ENCODE measurements at places on chromosomes 1 and 21. TPM values are rescaled to one million over a fixed set of nuclear protein-coding genes. Genes with fewer than 3 reads are reported as not detected.

CREG1 gene
- 171 TPM for total RNA-seq

ZC3H12A gene
- total RNA-seq, result 22.9 TPM

CSMD2 gene
- 0.67 TPM for total RNA-seq

PALMD gene
- 21.5 TPM for total RNA-seq

LMOD1 gene
- 38.3 TPM for total RNA-seq

PRKAB2 gene
- 12.3 TPM for total RNA-seq

DHRS3 gene
- 106 TPM for total RNA-seq

TMPRSS2 gene
- 83.6 TPM for total RNA-seq

OPRD1 gene
- total RNA-seq, result not detected

MROH9 gene
- not detected for total RNA-seq

DNA sequence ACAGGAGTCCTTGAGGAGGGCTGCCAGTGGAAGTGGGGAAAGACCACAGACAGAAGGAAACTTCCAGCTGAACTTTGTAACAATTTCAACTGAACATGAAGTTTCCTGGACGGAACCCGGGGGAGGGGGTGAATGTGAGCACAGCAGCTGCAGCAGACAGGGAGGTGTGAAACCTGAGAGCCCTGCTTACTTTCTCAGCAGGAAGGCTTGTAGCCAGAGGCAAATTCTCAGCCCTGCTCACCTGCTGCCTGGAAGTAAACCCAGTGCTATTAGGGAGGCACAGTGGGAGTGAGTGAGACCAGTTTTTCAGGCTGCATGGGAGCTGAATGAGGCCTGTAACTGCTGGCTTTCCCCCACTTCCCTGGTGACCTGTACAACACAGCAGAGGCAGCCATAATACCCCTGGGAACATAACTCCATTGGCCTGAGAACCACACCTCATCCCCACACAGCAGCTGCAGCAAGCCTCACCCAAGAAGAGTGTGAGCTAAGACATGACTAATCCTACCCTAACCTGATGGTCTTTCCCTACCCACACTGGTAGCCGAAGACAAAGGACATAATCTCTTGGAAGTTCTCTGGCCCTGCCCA lies 9.6 kb upstream of the SPRR2F start:
- no peak for DNase-seq

DNA sequence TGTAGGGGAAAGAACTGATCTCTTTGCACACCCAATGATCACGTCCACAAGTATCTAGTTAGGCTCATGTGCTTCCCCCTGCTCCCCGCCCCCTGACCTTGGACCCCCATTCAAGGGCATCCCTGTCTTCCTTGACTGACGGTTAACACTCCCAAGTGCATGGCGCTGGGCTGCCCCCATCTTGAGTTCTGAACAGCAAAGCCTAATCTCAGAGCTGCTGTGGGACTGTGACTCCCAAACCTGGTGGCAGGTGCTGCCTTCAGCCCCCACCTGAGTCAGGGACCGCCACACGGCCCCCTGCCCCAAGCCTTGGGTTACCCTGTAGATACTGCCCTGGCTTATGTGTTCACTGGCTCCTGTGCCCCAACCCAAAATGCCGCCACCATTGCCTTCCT lies 925 bp downstream of the TNNI1 start:
- peak; percentile 42 for DNase-seq

GRCh38 chr1:245888809-245889208 lies 618.3 kb downstream of the SMYD3 start:
- DNase-seq, result no peak

GRCh38 chr1:112636056-112636455 lies 16.4 kb downstream of the CAPZA1 start:
- DNase-seq, result no peak

DNA sequence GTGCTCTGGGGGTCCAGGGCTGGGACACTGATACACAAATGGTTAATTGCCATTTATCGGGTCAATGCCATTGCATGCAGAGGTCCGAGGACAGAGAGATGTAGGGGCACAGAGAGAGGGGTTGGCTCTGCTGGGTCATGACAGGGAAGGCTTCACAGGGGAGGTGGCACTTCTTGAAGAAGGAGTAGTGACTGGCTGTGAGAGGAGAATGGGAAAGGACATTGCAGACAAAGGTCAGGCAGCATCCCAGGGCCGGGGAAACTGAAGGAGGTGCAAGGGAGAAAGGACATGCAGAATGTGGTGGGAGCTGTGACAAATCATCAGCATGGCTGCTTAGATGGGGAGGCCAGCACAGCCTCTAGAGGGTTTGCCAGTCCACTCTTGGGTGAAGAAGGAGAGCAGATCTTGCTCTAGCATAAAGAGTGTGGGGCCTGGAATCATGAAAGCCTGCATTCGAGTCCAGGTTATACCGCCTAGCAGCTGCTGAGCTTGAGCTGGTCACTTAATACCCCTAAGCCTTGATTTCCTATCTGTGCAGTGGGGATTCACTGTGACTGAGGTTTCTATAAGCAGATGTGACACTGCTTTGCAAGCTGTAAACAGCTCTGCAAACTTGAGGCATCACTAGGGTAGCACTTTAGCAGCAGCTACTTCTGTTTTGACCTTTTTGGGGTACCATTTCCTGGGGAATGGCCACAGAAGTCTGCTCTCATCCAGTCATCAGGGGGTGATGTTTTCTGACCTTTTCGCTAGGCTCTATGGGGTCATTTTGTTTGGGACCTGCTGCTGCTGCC lies 59.2 kb upstream of the EPS8L3 start:
- DNase-seq, result no peak

DNA sequence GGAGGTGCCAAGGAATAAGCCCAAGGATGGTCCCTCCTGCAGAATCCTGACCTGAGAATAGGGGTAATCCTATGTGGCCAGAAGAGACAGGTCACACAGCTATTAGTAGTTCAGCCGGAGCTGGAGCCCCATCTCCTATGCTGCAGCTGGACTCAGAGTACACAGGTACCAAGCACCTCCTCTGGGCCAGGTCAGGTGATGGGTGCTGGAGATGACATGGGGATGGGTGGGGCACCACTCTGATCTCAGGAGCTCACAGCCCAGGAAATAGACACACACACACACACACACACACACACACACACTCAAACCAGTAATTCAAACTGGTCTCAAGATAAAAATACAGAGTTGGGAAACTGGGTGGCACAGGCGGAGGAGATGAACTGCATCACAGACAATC lies 54.2 kb upstream of the SSBP3 start:
- peak; percentile 22 for DNase-seq

GRCh38 chr1:99669821-99670220 lies 23.9 kb downstream of the PALMD start:
- no peak for DNase-seq

- DNase-seq, result peak; percentile 56
These were observed 10.3 kb downstream of the SIM2 start for GRCh38 chr21:36709030-36709867.

DNA sequence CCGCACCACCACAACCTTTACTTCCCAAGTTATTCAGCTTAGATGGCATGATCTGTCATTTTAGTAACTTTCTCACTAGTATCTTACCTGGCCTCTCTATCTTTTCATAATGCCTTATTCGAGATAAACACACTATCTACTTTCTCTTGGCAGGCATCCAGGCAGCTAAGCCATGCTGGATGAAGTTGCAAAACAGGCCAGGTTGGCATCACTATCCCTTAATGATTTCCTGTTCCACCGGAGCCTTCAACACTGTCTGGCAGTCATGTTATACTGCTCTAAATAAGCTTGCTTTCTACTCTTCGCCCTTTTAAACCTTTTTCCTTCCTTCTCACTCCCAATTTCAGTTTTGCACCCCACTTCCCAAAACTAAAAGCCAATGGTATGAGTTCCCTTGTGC lies 12.0 kb upstream of the KCNH1 start:
- DNase-seq, result no peak

DNA sequence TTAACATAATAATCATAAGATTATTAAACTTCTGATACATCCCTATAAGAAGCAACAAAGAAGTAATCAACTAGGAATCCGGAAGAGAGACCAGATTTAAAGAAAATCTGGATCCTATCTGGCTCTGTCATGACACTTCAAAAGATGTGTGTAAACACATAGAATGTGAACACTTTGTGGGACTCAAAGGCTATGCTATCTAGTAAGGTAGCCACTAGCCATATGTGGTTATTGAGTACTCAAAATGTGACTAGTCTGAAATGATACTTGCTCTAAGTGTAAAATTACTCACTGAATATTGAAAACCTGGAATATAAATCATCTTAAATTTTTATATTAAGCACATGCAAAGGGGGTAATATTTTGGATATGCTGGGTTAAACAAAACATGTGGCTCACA lies 8.7 kb downstream of the FUBP1 start:
- no peak for DNase-seq

- no peak for DNase-seq
These were observed 7.0 kb downstream of the HSPG2 start for GRCh38 chr1:21930080-21930571.

DNA sequence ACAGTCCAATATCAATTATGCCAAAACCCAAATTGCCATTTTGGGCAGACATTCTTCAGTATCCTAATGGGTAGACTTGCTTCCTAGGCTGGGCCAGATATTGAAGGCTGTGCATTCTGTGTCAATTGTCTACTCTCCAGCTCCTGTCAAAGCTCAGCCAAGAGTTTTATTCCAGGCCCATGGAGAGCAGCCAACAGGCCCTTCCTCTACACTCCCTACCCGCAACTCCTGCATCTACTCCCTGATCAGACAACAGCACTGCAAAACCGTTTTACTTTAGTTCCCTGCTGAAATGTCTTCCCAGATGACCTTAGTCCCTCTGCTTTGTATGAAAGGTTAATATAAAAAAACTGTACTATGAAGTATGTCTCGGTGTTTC lies 6.6 kb upstream of the ADORA3 start:
- DNase-seq, result no peak

DNA sequence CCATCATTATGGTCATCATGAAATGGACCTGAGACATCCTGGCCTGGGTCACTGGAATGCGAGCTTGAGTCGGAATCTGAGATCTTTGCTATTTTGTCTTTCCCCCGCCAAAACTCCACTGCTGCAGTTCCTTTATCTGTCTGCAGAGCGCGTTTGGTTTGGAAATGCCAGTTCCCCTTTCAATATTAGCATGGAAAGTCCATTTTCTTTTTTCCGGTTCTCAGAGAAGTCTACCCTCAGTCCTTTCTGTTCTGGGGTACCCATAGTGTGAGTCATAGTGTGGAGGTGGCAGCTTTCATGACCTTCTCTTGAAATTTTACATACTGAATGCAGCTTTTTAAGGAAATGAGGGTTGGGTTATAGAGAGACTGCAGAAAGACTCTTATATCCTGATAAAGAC lies 14.6 kb downstream of the CACNA1E start:
- DNase-seq, result no peak

DNA sequence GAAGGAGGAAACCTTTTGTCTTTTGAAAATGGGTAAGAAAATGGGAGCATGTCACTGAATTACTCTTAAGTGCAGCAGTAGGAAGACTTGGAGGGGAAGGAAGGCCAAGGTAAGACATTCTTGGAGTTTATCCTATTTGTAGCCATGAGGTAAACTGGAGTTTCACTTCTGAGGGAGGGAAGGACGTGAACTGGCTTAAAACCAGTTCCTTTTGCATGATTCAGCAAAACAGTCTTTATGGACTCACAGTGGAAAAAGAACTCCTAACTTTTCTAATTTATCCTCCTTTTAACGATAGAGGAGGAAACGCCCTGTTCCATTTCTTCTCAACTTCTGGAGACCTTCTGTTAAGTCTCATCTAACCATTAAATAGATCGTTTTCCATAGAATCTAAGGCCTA lies 2.5 kb downstream of the PRDX6 start:
- DNase-seq, result no peak

GRCh38 chr1:115179397-115180079 lies 90.2 kb upstream of the TSPAN2 start:
- DNase-seq, result no peak

DNA sequence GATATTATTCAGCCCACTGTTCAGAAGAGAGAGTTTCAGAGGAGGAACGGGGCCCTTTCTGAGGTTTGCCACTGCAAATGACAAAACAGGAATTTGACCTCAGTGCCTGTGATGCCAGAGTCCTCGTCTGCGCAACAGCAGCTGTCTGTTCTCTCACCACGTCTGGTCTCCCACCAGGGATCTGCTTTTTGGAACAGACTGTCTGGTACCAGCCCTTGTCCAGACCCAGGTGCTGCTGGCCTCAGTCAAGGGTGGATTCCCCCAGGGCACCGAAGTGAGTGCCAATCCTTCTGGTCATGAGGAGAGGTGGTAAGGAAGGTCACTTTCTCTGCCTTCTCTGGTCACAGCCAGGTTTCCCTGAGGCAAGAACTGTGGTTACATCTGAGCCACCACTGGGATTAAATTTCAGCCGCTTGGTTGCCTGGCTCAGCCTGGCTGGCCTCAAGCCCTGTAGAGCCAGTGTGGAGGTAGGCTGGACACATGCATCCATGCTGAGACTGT lies 2.3 kb upstream of the BCAN start:
- DNase-seq, result no peak

GRCh38 chr1:100359139-100359538 lies 6.8 kb downstream of the CDC14A start:
- no peak for DNase-seq

GRCh38 chr1:19507516-19507915 lies 22.2 kb upstream of the CAPZB start:
- no peak for DNase-seq

DNA sequence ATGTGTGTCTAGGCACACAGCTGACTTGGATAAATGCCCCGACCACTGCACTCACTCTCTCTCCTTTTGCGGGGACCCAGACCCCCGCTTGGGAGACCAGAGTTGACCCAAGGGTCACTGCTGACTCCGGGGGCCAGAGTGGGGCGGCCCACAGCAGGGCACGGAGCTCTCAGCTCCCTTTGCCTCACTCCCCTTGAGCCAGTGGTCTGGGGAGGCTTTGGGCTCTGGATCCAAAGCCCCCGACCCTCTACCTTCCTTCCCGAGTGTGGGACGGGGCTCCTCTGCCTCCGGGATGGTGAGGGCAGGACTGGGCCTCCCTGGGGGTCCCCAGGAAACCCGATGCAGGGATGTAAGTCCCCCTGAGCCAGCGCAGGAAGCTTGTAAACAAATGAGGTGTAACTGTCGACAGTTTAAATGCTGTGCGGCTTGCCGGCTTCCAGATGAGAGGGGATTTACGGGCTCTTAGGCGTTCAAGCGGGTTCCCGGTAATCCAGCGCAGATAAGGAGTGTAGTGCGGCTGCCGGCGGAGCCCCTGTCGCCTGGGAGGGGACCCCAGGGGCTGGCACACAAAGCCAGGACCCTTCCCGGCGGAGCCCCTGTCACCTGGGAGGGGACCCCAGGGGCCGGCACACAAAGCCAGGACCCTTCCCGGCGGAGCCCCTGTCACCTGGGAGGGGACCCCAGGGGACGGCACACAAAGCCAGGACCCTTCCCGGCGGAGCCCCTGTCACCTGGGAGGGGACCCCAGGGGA lies 7.4 kb downstream of the ACTRT2 start:
- DNase-seq, result peak; percentile 44

- no peak for DNase-seq
These were observed 672 bp downstream of the POMGNT1 start for GRCh38 chr1:46197560-46197963.

GRCh38 chr1:84853741-84854721 lies 39.0 kb downstream of the LPAR3 start:
- no peak for DNase-seq

GRCh38 chr1:234920843-234921140 lies 207.8 kb downstream of the TOMM20 start:
- no peak for DNase-seq
